ENCODE measurements at places on chromosomes 11 and 22. TPM values are rescaled to one million over a fixed set of nuclear protein-coding genes. Genes with fewer than 3 reads are reported as not detected.

DNA sequence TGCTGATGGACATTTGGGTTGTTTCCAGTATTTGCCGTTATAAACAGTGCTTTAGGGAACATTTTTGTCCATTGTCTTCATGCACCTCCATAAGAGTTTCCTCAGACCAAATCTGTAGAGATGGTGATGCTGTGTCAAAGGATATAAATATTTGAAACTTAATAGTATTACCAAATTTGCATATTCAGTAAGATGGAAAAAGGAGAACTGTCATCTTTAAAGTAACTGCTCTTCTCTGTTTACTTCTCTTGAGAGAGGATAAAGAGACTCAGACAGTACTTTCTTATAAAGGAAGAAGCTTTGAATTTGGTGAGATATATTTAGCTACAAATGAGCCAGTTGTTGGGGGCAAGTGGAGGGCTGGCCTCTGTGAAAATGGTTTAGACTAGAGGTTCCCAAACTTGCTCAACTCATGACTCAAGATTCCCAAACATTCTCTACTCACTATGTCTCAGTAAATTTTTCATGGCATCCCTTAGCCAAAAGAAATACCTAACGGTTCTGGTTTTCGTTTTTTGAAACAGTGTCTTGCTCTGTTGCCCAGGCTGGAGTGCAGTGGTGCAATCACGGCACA lies 26.2 kb downstream of the SHISA8 start:
- DNase-seq, result no peak

DNA sequence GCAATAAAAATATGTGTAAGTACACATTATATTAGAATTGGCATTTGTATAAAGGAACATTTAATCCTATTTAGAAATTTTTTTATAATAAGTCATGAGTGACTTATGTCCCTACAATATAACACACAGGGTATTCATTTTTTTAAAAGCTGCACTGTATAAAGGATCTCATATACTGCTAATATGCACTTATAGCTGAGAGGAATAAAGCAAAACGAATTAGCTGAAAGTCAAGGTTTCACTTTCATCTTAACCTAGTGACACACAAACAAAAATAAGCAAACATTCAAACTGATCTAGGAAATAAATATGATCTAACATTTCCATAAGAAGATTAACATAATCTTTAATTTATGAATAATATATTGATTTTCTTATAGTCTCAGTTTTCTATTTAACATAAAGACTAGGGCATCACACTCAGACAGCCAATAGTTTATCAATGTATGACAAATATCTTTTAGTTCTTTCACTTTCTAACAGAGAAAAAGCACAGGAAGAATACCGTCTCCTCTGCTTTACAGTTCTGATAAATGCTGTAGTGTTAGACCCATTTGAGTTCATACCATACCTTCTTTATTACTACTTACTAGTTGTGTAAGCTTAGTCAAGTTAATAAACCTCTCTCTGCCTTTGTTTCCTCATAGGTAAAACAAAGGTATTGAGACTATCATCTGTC lies 42.9 kb downstream of the DCDC1 start:
- no peak for DNase-seq

DNA sequence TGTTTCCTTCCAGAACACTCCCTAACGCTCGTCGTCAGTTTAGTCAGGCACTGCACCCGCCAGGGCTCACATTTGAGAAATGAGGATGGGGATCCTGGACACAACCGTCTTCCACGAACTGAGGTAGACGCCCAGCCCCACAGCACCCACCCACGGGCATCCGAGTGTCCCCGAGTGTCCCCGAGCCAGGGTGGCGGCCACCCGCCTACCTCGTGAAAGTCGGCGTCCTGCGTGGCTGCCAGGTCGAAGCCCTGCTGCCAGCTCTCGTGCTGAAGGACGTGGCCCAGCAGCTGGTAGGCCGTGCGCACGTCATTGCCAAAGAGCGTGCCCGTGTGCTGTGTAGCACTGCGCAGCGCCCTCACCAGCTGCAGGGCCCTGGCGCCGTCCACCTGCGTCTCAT lies 53.6 kb downstream of the TRMU start:
- no peak for DNase-seq

MIAT gene
- total RNA-seq, result 13.4 TPM

All from H7 (cell line).